Left renal cortex interstitium (tissue), 4 donors: ENCODE measurements at places on chromosomes 2 and 18. TPM values are rescaled to one million over a fixed set of nuclear protein-coding genes. Genes with fewer than 3 reads are reported as not detected.

IFT172 gene
- polyA plus RNA-seq, result 39.4 TPM

IL1R1 gene
- polyA plus RNA-seq, result 40.0 TPM

DNA sequence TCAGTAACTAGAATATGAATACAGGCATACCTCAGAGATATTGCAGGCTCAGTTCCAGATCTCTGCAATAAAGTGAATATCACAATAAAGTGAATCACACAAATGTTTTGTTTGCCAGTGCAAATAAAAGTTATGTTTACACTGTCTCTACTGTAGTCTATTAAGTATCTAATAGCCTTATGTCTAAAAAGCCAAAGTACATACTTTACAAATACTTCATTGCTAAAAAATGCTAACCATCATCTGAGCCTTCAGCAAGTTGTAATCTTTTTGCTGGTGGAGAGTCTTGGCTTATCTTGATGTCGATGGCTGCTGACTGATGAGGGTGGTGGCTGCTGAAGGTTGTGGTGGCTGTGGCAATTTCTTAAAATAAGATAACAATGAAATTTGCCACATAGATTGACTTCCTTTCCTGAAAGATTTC, 159.4 kb downstream of the MYO1B start:
- no peak for DNase-seq

MAP4K3 gene
- 92.9 TPM for polyA plus RNA-seq
